ENCODE measurements at places on chromosomes 7 and 10.

- DNase-seq: no peak
These were observed 29.4 kb downstream of the RRP12 start for GRCh38 chr10:97371696-97372095.

DNA sequence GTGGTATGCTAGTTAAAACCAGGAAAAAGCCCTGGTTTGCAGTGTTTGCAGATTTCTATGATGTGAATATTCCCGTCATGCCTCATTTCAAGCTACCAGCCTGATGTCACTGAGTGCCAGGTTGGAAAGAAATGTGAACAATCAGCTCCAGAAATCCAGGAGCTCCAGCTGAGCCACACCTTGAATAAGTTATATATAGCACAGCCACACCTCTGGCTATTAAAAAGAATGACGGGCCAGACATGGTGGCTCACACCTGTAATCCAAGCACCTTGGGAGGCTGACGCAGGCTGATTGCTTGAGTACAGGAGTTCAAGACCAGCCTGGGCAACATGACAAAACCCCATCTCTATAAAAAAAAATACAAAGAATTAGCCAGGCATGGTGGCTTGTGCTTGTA is 18.7 kb upstream of the SLF2 start:
- no peak for DNase-seq

- DNase-seq: no peak
These were observed 4.0 kb downstream of the IGFBP3 start for GRCh38 chr7:45917064-45917463.

DNA sequence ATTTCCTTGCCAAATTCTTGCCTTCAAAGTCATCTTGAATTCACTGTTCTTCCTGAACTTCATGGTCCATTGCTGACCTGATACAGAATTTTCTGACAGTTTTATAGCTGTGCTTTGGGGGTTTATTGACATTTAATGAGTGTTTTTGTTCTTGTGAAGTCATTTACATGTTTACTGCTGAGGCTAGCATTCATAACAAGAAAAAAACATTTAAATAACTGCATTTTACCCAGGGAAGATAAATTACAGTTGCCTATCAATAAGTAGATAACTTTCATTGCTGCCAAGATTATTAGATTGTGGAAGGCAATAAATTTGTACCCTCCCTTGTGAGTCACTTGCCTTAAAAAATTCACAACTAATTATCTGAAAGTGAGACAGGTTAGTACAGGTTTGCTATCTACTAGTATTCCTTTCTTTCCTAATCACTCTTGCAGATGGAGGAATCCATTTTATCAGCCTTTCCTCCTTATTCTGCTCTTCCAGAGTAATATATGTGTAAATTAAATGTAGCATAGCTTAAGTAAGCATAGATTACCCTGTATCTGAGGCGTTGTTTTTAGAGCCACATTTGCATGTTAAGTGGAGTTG is 178.4 kb downstream of the EXOC4 start:
- no peak for DNase-seq

- no peak for DNase-seq
These were observed 286 bp downstream of the DGKI start for GRCh38 chr7:137846549-137846826.

- DNase-seq: no peak
These were observed 74.4 kb downstream of the TNS3 start for GRCh38 chr7:47507522-47507921.

DNA sequence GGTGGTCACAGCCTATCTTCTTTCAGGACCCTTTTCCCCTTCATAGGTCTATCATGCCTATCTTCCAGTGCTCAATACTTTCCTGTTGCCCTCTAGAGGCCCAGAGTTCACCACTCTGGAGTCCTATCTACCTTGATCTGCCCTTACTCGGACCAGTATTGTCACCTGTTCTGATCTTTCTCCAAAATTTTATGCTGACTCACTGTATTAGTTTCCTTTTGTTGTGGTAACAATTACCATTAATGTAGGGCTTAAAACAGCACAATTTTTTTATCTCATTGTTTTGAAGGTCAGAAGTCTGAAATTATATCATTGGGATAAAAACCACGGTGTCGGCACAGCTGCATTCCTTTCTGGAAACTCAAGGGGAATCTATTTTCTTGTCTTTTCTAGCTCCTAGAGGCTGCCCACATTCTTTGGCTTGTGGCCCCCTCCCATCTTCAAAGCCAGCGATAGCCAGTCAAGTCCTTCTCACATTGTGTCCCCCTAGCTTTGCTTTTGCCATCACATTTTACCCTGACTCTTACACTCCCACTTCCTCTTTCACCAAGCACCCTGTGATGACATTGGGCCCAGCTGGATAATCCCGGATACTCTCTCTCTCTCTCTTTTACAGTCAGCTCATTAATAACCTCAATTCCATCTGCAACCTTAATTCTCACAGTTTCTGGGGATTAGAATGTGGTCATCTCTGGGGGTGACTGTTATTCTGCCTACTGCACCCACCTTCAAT is 54.6 kb downstream of the TFAM start:
- no peak for DNase-seq
